HCT116 (cell line): ENCODE measurements at places on chromosomes 1 and 21. TPM values are rescaled to one million over a fixed set of nuclear protein-coding genes. Genes with fewer than 3 reads are reported as not detected.
A peak's percentile ranks its signal among the peaks of the same experiment; 100 is the strongest.

The FCAMR gene
- not detected for total RNA-seq

DNA sequence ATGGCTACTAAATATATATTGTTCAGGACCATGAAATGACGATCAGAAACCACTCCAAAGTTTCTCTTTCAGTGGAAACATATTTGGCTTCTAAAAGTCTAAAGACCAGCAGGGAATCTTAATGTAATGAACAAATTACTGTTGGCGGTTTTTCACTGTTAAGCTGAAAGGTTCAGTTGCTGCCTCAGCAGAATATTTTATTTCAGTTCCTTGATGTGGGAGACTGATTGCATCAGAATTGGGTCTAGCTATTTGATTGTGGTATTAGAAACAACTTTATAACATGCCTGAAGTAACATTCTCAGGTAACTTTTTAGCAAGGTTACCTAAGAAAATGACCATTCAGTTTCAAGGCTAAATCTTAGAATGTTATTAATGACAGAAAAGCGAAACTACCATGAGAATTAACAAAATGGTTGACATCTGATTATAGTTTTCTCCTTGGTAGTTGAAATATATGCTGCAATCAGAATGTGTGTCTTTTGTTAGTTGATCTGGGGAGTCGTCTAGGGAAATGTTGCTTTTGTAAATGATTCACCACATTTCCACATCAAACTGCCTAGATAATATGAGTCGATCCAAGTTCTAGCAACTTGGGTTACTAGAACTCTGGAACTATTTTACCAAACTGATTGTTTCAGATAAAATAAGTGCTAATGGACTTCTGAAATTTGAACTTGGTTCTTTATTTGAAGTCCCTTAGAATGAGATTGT, 200.4 kb downstream of the HMCN1 start:
- DNase-seq = no peak

- no peak for DNase-seq
Observed at GRCh38 chr1:83928396-83928795, 70.5 kb downstream of the TTLL7 start.

The TPRG1L gene
- total RNA-seq = 25.6 TPM

DNA sequence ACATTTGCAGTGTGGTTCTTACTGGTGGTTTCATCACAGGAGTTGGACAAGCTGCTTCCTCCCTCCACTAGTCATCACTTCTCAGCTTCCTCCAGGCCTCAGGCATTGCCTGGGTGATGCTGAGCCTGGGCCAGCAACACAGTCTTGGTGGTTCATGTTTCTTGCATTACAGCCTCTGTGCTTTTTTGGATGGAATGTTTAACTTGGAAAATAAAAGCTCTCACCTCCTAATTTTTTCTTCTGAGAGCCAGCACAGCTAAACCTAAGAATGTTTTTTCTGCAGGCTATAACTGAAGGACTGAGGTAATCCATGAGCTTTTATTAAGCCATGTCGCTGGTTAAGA, 66.1 kb upstream of the RHOU start:
- DNase-seq = no peak

The COL24A1 gene
- total RNA-seq = not detected

The HHAT gene
- 2.7 TPM for total RNA-seq

GRCh38 chr21:44670642-44671432, 4.1 kb upstream of the KRTAP12-2 start:
- no peak for DNase-seq

- DNase-seq = no peak
Observed at GRCh38 chr1:54276617-54277450, 76.9 kb downstream of the MRPL37 start.

GRCh38 chr1:234611225-234611846, 1.4 kb upstream of the IRF2BP2 start:
- DNase-seq = peak; percentile 77

GRCh38 chr1:222865718-222866117, 50.9 kb downstream of the DISP1 start:
- no peak for DNase-seq

DNA sequence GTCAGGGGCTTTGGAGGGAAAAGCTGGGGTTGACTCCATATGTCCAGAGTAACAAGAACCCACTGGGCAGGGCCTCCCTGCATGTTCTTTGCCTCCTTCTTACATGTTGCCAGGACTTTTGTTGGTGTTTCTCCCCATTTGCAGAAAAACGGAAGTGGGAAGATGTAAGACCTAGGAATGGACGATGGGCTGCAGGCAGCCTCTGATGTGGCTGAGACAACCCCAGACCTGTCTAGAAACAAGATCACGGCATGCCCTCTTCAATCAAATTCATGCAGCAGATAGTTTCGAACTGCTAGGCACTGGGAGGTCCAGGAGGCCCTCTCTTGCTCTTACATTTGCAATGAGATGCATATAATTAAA, 3.4 kb downstream of the FAM43B start:
- no peak for DNase-seq

- no peak for DNase-seq
Observed at GRCh38 chr1:162984699-162985098, 84.5 kb upstream of the RGS4 start.

DNA sequence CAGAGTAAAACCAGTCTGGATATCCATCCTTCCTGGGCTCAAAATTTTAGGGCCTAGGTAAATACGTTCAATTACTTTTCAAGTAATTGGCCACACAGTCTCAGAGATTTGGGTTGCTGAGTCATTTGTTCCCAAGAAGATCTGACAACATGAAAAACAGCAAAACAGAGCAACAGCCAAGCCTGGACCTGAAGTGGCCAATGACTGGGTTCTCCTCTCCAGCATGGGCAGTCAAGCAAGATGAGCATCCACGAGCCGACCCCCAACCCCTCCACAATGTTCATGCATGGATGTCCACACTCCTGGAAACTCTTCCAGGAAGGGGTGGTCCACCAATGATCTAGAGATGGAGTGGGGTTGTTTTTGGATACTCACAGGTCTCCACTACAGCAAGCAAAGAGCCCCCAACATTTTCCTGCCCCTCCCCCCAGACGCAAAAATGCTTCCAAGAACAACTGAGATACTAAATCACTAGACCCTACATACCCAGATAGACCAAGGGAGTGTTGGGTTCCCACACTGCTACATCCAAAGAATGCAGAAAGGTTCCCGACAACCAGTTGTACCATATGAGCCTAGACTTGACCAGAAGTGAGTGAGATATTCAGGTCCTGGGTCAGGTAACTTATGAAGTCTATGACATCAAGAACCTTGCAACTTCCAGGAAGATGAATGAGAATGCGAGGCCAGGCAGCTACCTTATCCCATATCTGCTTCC, 73.0 kb downstream of the CD46 start:
- DNase-seq = no peak

The NBPF10 gene
- total RNA-seq = 1.7 TPM

GRCh38 chr1:77370583-77371306, 88.9 kb downstream of the AK5 start:
- DNase-seq = no peak

The OR2T35 gene
- not detected for total RNA-seq

The C1orf116 gene
- total RNA-seq = 3.6 TPM

The AADACL3 gene
- not detected for total RNA-seq

DNA sequence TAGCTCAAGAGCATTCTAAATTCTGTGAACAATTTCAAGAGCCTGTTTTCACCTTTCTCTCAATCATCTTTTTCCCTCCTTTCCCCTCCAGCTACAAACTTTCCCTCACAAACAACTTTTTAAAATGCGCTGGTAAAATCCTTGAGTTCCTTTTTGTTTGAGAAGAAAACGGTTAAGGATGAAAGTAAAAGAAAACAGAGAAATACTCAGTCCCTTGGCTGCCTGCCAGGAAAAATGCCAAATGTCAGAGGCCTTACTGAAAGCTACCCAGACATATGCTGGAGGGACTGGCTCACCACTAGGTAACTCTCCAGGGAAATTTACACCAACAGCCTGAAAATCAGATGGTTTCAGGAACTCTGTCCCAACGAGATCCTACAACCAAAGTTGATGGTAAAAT, 11.0 kb upstream of the SERBP1 start:
- no peak for DNase-seq

- no peak for DNase-seq
Observed at GRCh38 chr1:109984190-109984455, 442 bp upstream of the AHCYL1 start.

The TMCC2 gene
- total RNA-seq = 2.7 TPM

The RPTN gene
- not detected for total RNA-seq

DNA sequence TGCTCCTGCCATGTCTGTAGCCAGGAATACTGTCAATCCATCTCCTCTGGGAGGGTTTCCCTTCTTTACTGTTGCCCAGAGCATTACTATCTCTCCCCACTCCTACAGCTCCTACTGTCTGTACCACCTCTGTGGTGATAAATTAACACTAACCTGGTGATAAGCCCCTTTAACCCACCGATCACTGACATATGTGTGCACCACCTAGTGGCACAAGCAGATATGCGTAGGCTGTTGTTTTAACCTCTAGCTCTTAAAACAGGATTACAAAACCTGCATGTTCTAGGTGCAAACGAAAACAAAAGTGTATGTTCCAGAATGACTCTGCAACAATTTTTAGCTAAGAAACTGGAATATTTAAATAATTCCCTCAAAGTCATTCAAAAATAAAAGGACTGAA, 93.9 kb upstream of the BEND5 start:
- no peak for DNase-seq

The SPRR2A gene
- not detected for total RNA-seq

The FCGR3A gene
- 0.17 TPM for total RNA-seq

- no peak for DNase-seq
Observed at GRCh38 chr1:30700528-30701257, 22.7 kb downstream of the MATN1 start.

DNA sequence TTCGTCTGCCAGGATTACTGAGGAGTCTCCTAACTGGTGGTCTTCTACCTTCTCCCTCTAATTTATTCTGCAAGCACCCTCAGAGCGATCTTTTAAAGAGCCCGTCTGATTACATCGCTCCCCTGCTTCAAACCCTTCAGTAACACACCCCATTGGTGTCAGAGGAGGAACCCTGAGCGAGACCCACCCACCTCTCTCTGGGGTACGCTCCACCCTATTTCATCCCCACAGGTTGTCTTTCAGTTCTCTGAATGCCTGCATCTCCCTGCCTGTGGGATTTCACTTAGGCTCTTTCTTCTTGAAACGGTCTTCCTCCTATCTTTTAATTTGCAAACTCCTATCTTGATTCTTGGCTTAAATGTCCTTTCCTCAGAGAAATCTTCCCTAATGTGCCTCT, 39.4 kb downstream of the C1orf21 start:
- no peak for DNase-seq

DNA sequence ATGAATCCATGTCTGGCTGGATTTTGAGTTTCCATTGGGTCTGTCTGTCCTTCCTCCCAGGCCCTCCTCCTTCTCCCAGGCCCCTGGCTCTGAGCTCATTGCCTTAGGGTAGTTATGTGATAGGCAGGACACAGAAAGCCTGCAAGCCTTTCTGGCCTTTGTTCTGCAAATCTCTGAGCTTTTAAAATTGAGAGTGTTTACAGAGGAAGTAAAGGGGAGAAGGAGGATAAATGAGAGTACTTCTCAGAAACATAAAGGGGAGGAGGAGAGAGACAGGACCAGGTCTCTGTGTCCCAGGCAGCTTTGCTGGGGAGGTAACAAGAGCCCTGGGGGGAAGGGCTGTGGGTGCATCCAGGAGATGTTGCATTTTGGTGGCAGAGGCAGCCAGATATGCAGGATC, 126.7 kb downstream of the FOXD2 start:
- DNase-seq = no peak

- no peak for DNase-seq
Observed at GRCh38 chr1:43319766-43320165, 17.9 kb upstream of the MPL start.

DNA sequence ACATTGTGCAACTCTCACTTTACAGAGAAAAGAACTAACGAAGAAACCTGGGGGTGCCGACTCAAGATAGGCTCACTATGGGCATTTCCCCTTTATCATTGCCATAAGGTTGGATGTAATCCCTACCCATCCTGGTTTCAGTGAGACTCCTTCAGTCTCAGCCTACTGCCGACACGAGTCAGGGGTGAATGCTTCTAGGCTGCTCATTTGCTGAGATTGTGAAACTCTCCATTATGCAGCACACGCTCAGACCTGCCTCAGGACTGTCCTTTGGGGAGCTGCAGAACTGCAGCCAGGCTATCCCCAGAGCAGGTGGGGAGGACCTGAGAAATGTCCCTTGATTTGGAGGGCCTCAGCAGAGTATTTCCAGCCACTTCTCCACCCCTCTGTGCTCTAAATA, 22.2 kb downstream of the TSHB start:
- no peak for DNase-seq

- no peak for DNase-seq
Observed at GRCh38 chr1:201264072-201264471, 19.2 kb upstream of the PKP1 start.

GRCh38 chr1:63888984-63889383, 115.2 kb downstream of the ROR1 start:
- no peak for DNase-seq

- DNase-seq = no peak
Observed at GRCh38 chr1:220997791-220998190, 118.5 kb downstream of the HLX start.

The GUCA2A gene
- not detected for total RNA-seq

The TNFRSF8 gene
- 0.17 TPM for total RNA-seq

- DNase-seq = peak; percentile 12
Observed at GRCh38 chr1:99969260-99969728, 502 bp upstream of the SLC35A3 start.

The RNU1-4 gene
- total RNA-seq = 1,685 TPM

- DNase-seq = no peak
Observed at GRCh38 chr1:232709386-232709785, 79.5 kb upstream of the SIPA1L2 start.

GRCh38 chr1:246043556-246043955, 463.5 kb downstream of the SMYD3 start:
- DNase-seq = no peak

The ARMH1 gene
- 3.2 TPM for total RNA-seq

The KCNE2 gene
- not detected for total RNA-seq

DNA sequence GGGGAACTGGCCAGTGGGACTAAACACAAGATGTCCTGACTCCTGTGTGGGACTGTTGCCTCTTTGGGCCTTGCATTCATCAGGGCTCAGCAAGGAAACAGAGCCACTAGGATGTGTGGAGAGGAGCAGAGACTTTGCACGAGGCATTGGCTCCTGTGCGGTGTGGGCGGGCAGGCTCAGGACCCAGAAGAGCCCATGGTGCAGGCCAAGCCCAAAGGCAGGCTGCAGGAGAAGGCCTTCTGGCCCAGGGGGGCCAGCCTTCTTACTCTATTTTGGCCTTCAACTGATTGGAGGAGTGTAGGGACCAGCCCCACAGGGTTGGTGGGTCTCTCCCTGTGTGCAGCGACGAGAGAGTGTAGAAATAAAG, 23.5 kb downstream of the LRRC3 start:
- no peak for DNase-seq
